ENCODE measurements at places on chromosomes 11 and 22.

DNA sequence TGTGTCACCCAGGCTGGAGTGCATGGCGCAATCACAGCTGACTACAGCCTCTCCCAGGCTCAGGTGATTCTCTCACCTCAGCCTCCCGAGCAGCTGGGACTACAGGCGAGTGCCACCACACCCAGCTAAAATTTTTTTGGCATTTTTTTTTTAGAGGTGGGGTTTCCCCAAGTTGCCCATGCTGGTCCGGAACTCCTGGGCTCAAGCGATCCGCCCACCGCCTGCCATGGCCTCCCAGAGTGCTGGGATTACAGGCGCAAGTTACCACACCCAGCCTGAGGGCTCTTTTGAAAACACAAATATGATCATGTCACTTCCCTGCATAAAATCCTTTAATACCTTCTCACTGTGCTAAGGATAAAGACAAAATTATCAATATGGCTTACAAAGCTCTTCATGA is 88.1 kb downstream of the MAML2 start:
- no peak for DNase-seq

GRCh38 chr22:49189871-49190270 is 637.8 kb downstream of the BRD1 start:
- no peak for DNase-seq

GRCh38 chr11:65132238-65132987 is 1.9 kb downstream of the SYVN1 start:
- peak; percentile 87 for DNase-seq

DNA sequence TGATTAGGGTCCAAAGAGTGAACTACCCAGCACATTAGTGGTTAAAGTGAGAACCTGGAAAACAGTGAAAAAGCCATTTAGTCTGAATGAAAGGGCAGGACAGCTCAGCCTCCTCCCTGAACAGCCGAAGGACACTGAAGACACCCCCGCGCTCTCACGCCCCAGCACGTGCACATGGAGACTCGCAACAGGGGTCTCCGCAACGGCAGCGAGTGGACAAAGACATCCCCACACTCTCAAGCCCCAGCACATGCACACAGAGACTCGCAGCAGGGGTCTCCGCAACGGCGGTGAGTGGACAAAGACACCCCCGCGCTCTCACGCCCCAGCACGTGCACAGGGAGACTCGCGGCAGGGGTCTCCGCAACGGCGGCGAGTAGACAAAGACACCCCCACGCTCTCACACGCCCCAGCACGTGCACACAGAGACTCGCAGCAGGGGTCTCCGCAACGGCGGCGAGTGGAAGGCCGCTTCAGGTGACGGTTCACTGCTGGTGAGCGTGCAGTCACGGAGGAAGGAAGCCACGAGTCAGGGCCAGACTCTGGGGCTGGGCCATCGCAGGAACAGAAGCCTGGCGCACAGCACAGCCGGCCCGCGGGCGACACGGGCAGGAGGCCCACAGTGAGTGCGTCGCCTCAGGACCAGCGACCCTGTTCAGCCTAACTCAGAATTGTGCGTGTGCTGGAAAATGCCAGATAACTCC is 43.6 kb downstream of the BRD1 start:
- no peak for DNase-seq

GRCh38 chr22:32904044-32904443 is 102.5 kb downstream of the TIMP3 start:
- peak; percentile 17 for DNase-seq

DNA sequence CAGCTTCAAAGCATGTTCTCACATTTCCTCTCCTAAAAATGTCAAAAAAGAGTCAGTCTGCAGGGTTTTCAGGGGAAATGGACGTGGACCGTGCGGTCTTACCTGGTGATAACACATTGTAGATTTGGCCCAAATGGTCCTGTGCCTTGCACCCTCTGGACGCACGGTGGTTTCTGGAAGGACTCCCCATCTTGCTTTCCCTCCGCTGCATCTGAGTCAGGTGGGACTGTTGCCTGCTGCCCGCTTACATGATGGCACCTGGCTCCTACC is 1290.1 kb downstream of the TBC1D22A start:
- DNase-seq: no peak
